ENCODE measurements at places on chromosomes 11 and 22.
A peak's percentile ranks its signal among the peaks of the same experiment; 100 is the strongest.

- no peak for DNase-seq
These were observed 12.5 kb downstream of the RAC2 start for GRCh38 chr22:37231406-37232139.

DNA sequence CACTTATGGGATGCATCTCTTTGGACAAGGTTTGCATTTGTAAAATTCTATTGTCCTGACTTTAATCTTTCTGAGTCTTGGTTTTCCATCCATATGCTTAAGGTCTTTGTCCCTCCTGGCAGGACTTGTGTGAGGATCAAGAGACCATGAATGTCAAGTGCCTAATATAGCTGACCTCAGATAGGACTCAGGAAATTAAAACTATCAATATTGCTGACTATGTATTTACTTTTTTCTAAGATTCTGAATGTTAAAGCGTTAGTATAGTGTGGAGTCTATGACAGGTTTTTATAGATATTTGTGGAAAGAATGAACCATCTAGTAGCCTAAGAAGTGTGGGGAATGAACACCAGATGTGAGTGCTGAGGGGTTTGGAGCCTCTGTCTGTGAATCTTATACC is 637.8 kb downstream of the NTM start:
- no peak for DNase-seq

GRCh38 chr11:70771099-70771885 is 373.0 kb downstream of the CTTN start:
- no peak for DNase-seq

DNA sequence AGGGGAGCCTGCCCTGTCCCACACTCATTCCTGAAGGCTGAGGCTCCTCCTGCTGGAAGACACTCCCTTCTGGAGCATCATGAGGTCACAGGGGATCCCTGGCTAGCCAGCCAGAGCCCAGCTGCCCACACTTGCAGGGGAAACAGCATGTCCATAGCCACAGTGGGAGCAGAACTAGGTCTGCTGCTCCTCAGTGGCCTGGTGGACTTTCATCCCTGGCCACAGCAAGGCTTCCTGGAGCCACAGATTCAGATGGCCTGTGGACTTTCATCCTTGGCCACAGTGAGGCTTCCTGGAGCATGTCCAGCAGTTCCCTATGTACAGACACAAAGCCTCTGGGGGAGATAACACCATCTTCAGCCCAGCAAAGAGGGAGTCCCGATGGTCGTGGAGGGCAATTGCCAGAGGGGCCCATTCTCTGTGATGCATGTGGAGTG is 5.9 kb upstream of the APOL6 start:
- DNase-seq = no peak

- DNase-seq = no peak
These were observed 22.6 kb downstream of the IGLL1 start for GRCh38 chr22:23557467-23557866.

GRCh38 chr22:16804882-16805281 is 20.3 kb downstream of the XKR3 start:
- no peak for DNase-seq

DNA sequence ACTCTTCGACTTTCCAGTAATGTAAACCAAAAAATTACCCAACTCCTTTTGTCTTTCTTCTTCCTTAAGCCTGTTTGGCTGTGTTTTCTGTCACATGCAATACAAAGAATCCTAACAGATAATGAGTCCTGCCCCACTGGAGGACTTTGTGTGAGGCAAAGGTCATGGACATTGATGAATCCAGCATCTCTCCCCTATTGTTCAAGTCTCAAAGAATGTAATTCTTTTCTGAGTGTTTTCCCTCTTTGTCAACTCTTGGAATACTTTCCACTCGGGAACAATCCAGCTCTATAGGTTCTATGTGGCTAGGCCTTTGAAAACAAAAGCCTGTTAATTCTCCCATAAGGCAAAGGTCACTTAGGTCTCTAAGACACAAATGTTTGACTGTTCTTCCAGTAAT is 100.7 kb downstream of the FAR1 start:
- no peak for DNase-seq

DNA sequence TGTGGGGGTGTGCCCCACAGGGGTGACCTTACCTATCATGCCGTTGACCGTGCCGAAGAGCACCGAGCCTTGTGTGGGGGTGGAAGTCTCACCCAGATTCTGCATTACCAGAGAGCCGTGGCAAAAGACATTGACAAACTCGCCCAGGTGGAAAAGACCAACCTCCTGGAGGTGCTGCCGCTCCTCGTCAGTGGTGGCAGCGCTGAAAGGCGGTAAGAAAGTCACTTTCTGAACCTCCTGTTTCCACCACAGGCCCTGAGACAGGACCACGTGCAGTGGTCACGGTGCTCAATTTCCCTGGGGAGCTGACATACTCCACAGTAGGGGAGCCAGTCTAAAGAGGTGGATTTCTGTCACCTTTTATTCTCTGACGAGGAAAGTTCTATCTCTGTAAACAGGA is 7.4 kb upstream of the VWCE start:
- no peak for DNase-seq

GRCh38 chr11:61785837-61786402 is 6.5 kb downstream of the TMEM258 start:
- no peak for DNase-seq

DNA sequence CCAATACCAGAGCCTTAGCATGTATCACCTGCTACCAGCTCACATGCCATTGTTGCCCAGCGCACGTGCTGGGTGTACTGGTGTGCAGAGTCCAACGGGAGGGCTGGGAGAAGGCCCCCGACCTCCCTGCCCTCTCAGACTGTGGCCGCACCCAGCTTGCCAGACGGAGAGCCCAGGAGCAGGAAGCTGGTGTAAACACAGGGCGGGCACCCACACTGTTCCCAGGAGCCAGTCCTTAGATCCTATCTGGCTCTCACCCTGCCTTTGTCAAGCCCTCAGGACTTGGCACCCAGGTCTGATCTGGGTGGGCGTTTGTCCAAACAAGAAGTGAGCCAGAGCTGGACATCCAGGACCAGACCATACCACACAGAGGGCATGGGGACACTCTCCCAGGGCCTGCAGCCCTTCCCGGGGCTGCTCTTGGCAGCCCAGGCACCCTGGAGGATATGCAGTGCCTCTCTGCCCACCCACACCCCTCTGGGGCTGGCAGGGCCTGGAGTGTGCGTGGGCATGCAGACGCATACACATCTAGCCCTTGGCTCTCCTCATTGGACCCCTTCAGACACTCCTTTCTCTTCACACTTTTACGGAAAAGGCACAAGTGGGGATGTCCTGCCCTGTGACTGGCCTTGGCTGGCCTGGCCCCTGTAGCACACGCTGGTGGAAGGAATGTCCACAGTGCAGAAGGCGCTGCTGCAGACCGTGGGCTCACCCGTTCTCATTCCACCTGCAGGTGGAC is 19.9 kb upstream of the CLDN5 start:
- no peak for DNase-seq

DNA sequence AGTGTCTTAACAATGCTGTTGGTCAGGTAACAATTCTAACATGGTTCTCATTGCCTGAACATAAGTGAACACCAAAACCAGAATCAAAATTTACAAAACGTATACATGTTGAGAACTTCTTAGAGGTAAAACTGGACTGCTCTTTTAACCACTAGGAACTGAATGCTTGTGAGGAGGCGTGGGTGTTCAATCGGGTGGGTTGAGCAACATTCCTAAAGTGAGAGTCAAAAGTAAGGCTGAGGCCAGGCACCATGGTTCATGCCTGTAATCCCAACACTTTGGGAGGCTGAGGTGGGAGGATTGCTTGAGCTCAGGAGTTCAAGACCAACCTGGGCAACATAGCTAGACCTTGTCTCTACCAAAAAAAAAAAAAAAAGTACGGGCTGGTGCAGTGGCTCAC is 11.5 kb downstream of the PPME1 start:
- DNase-seq = no peak

DNA sequence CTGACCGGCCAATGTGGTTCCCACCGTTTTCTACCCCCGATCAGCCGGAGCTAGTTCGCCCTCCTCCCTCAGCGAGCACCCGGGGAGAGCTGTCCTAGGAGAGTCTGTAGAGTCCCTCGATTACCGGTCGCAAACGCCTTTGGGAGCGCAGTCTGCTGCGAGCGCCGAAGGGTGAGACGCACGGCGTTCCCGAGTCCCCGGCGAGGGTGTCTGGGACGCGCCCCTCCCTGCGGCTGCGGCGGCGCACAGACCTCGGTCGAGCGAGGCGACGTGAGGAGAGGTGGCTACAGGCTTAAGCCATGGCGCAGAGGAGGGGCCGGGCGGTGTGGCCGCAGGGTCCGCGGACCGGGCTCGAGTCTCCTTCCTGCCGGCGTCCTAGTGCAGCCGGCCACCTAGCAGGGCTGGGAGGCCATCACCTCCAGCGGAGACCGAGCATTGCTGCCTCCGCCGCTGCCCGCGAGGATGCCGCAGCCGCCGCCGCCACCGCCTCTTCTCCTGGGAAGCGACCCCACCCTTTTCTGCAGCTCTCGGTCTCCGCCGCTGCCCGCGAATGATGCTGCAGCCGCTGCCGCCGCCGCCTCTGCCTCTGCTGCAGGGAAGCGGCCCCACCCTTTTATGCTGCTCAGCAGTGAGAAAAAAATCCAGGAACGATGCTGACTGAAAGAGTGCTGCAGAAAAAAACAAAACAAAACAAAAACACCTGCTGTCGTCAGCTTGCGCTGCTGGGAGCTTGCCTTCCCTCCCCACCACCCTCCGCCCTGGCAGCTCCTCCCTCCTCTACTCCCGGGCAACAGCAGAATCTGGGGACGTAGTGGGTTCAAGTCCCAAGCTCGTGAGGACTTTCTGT is at the start of gene MAP6:
Gene MAP6 (minus strand): TSS at position 588 of the 847 bp plus-strand sequence. CDS start 669 bp downstream, outside the sequence.
- no peak for DNase-seq

GRCh38 chr11:108805030-108805429 is 140.2 kb downstream of the DDX10 start:
- DNase-seq = no peak

GRCh38 chr11:115499891-115500290 is 4.3 kb downstream of the CADM1 start:
- no peak for DNase-seq

DNA sequence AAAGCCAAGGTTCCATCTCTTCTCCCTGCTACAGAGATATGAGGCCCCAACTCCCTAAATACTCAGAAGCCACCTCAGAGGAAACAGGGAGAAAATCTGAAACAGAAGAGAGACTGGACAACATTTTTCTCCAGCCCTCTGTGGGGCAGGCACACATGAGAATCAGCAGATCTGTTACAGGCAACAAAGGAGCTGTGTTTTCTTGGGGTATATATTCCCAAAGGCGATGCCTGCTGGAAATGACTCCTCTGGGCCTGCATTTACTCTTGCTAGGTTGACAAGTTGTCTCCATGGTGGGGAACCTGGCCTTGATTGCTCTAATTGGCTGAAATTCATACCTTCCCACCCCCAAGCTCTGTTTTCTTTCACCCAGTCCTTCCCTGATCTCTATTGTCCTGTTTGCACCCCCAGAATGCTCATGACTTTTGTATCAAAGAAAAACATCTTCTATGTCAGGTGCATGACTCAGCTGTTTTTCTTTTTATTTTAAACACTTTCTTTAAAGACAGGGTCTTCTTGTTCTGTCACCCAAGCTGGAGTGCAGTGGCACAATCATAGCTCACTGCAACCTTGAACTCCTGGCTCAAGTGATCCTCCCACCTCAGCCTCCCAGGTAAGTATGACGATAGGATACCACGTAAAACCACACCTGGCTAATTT is 23.5 kb upstream of the P2RY6 start:
- no peak for DNase-seq

DNA sequence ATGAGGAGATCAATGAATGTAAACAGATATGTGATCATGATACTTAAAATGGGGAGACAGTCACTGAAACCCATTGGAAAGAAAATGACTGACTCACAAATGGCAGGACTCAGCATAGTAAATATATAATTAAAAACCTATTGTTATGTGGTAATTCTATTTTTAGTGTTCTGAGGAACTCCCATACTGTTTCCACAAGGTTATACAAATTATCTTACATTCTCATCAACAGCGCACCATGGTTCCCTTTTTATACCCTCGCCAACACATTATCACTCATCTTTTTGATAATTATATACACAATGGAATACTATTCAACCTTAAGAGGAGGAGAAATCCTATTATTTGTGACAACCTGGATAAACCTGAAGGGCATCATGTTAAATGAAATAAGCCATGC is 17.1 kb downstream of the OR5B21 start:
- DNase-seq = no peak

- DNase-seq = no peak
These were observed 4.9 kb upstream of the CNTN5 start for GRCh38 chr11:99015634-99016454.

DNA sequence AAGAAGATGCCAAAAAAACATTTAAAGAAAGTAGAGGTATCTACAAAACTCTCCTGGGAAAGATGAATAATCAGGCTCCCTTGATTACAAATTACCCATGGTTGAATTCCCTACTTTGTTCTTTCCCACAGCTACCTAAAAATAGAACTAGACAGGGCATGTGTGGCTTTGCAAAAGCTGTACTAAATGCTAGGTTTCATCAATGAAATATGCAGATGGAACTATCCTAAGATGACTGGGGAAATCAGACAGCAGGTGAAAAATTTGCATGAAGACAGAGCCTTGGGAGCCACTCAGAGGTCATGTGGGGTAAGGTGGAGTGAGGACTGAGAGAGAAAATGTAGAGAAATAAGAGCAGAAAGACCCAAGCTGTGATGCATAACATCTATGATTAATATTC is 14.7 kb downstream of the LAYN start:
- DNase-seq = no peak

DNA sequence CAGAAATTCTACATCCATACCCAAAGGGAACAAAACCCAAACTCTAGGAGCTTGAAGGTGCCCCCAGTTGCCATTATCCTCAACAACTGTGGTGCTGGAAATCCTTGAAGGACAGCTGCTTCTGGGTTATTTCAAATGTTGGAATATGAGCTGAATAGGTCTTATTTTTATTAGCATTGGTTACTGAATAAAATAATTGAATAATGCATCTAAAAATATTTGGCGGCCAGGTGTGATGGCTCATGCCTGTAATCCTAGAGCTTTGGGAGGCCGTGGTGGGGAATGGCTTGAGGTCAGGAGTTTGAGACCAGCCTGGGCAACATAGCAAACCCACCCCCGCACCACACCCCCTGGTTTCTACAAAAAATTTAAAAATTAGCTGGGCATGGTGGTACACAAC is 10.9 kb downstream of the PAMR1 start:
- DNase-seq = no peak

DNA sequence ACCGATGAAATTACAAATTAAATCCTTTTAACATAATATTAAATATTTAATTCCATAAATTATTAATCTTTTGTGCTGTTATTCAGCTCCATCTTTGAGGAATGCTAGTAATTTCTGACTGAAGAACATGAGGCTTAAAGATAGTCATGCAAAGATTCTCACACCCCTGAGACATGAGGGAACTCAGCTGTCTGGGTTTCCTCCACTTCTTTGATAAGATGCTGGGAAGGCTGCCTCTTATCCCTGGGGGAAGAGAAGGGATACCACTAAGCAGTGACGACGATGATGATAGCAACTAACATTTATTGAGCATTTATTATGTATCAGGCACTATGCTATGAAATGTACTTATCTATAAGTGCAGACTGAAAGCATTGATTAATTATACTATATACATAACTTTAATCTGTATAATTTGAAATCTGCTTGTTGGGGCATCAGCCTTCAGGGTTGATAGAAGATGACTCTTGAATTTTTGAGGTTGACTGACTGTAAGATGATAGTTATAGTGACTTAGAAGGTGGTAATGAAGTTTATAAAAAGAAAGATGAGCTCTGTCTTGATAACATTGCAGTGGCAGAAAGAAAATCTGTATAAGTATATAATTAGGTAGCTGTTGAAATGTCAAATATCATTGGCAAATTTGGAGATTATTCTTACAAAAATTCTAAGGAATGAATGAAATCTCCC is 78.4 kb downstream of the SIK2 start:
- DNase-seq = no peak

GRCh38 chr11:102436561-102436960 is 16.0 kb downstream of the TMEM123 start:
- DNase-seq = peak; percentile 22

- DNase-seq = no peak
These were observed 51.2 kb downstream of the TPBGL start for GRCh38 chr11:75291741-75292140.

Data from SK-N-MC (cell line).